ENCODE measurements at places on chromosomes 13 and 19. TPM values are rescaled to one million over a fixed set of nuclear protein-coding genes. Genes with fewer than 3 reads are reported as not detected.

The ADPRHL1 gene
- 1.2 TPM for total RNA-seq

GRCh38 chr13:77986713-77987112, 68.1 kb upstream of the EDNRB start:
- no peaks in the 10 kb centered on the region for H3K4me1 ChIP-seq
- no peaks in the 10 kb centered on the region for H3K36me3 ChIP-seq
- H3K4me3 ChIP-seq: no peak overlapping the region
- no peaks in the 10 kb centered on the region for H3K27me3 ChIP-seq

DNA sequence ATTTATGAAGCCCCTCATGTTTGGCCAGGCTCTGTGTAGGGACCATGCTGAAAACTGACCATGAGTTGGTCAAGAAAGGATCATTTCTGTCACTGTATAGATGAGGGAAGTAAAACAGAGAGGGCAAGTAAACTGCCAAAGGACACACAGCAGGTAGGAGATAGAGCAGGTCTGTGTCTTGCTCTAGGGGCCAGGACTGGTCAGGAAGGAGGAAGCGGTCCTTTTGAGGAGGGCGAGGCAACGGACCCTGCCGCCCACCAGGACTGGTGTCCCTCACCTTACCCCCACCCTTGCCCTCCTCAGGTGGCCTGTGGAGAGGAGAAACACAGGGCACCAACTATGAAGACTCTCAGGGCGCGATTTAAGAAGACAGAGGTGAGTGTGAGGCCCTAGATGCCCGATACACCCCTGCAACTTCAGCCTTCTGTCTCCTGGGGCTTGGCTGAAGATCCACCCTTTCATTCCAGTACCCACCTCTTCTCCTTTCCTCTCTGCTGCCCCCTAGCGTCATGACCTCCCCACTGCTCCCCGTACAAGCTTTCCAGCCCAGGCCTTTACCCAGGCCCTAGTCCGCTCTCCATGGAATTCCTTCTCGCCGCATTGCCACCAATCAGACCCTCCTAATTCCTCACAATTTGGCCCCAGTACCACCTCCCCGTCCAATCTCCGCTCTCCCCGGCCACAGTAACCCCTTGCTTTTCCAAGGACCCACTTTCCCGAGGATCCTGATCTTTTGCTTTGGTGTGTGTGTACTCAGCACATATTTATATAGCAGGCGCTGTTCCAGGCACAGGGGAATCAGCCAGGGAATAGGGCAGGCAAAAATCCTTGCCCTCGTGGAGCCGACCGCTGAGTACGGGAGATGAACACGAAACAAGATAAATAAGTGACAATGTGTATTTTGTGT, 3.9 kb downstream of the ANKRD24 start:
- no peak overlapping the region for H3K27ac ChIP-seq
- no peak overlapping the region for H3K4me3 ChIP-seq
- H3K36me3 ChIP-seq: no peaks in the 10 kb centered on the region
- peaks cover 20% of the 10 kb centered on the region for H3K27me3 ChIP-seq
- peak; percentile 55 for DNase-seq

DNA sequence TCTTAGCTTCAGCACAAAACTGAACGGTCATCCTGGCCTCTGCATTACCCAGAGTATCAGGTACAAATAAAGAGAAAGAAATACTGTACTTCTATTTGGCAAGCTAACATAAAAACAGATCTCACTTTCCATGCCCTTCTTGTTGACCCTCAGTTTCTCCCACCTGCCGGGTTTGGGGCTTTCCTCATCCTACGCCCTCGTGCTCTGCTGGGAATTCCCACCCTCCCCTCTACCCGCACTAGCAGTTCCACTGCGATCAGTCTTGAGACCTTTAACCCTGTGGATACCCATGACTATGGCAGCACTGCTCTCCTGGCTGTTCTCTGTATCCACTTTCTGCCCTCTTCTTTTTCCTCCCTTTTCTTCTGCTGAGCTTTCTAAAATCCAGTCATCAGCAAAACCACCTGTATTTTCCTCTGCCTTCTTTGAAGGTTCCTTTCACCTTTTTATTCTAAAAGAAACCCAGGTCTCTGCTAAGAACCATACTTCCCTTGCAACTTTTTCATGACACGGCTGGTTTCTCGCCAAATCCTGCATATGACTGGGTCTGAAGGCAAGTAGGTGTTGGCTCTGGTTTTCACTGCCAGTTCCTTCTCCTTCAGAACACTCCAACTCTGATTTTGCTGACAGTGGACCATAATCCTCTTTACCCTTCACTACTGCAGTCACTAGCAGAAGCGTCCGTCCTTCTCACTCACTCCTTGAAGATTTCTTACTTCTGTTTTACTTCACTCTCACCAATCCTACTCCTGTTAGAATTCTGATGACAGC, 99.4 kb downstream of the MIPEP start:
- H3K27me3 ChIP-seq: no peaks in the 10 kb centered on the region
- no peak overlapping the region for H3K4me3 ChIP-seq
- DNase-seq: no peak
- H3K4me1 ChIP-seq: no peaks in the 10 kb centered on the region
- no peak overlapping the region for H3K27ac ChIP-seq

GRCh38 chr13:24065176-24065575, 95.3 kb upstream of the SPATA13 start:
- H3K27me3 ChIP-seq: peaks cover 7% of the 10 kb centered on the region
- no peak overlapping the region for H3K27ac ChIP-seq
- DNase-seq: no peak
- no peaks in the 10 kb centered on the region for H3K36me3 ChIP-seq
- H3K4me3 ChIP-seq: no peak overlapping the region

DNA sequence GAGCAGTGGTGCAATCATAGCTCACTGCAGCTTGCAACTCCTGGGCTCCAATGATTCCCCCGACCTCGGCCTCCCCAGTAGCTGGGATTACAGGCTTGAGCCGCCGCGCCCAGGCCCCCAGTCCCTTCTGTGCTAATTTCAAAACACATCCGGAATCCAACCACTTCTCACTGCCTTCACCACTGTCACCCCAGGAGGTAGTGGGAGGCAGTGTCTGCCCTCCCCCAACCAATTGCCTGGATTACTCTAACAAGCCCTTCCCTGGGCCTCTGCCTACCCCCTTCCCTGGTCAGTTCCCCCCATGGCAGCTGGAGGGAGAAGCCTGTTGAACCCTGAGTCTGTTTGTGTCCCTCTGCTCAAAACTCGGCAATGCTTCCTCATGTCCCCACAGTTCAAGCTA, 2.3 kb downstream of the PRAM1 start:
- no peak for DNase-seq
- H3K4me3 ChIP-seq: no peak overlapping the region
- H3K36me3 ChIP-seq: no peaks in the 10 kb centered on the region
- H3K4me1 ChIP-seq: peaks cover 23% of the 10 kb centered on the region

The ABHD8 gene
- 11.3 TPM for total RNA-seq

The SERP2 gene
- not detected for total RNA-seq

The MTUS2 gene
- 0.28 TPM for total RNA-seq

The ZSCAN5B gene
- total RNA-seq: not detected

DNA sequence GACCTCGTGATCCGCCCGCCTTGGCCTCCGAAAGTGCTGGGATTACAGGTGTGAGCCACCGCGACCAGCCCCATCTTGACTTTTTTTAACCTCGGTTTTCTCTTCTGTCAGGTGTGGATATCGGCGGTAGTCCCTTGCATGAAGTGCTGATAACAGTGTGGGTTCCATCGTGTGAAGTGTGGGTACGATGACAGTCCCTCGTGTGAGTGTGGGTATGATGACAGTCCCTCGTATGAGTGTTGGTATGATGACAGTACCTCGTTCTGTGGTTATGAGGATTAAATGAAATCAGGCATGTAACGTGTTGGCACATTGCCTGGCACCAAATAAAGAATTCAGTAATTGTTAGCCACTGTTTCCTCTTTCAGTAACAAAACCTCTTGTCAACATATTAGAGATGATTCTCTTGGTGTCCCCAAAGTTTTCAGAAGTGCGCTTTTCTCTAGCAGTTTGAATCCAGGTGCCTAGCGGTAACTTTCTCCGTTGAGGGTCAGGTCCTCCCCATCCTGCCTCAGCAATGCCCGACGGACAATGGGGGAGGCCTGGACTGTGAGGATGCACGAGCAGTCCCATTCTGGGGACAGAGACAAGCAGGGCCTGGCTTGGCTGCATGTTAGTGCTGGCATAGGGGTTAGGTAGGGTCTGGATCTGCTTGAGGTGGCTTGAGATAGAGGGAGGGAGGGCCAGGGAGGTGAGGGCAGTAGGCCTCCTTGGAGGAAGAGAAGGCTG, 15.3 kb downstream of the GATAD2A start:
- no peak overlapping the region for H3K4me3 ChIP-seq
- peak overlapping the region; percentile 66 for H3K27ac ChIP-seq
- H3K36me3 ChIP-seq: no peaks in the 10 kb centered on the region
- DNase-seq: peak; percentile 38
- no peaks in the 10 kb centered on the region for H3K27me3 ChIP-seq

- H3K36me3 ChIP-seq: no peaks in the 10 kb centered on the region
- H3K27me3 ChIP-seq: peaks cover 12% of the 10 kb centered on the region
- H3K4me1 ChIP-seq: peaks cover 52% of the 10 kb centered on the region
- H3K4me3 ChIP-seq: no peak overlapping the region
- no peak overlapping the region for H3K27ac ChIP-seq
- DNase-seq: no peak
Measured at GRCh38 chr19:55083004-55083850, 7.6 kb downstream of the EPS8L1 start.

DNA sequence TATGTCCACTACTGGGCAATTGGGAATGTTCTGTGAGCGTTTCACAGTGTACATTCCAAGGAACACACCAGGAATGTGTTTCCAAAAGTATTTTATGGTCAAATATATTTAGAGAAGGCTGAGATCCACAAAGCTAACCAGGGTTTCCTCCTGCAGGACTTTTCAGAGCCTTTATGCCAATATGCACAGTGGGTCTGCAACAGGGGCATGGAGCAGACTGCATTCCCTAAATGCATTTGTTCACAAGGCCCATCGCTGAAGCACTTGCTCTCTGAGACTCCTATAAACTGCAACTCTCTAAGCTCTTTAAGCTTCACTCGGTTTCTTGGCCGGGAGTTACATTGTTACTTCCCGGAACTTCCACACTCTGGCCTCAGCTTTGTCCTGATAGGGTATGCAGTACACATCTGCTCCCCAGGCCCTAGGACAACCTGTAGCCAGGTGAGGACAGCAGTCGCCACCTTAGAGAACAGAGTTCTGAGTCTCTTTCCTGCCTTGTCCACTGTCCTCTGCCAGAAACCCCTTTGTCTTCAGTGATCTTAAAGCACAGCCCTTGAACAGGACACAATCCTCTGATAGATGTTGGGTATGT, 33.5 kb downstream of the FBN3 start:
- no peak overlapping the region for H3K4me3 ChIP-seq
- no peak overlapping the region for H3K27ac ChIP-seq
- H3K36me3 ChIP-seq: no peaks in the 10 kb centered on the region
- H3K4me1 ChIP-seq: no peaks in the 10 kb centered on the region
- DNase-seq: no peak
- no peaks in the 10 kb centered on the region for H3K27me3 ChIP-seq

The ZNF677 gene
- total RNA-seq: 8.0 TPM

DNA sequence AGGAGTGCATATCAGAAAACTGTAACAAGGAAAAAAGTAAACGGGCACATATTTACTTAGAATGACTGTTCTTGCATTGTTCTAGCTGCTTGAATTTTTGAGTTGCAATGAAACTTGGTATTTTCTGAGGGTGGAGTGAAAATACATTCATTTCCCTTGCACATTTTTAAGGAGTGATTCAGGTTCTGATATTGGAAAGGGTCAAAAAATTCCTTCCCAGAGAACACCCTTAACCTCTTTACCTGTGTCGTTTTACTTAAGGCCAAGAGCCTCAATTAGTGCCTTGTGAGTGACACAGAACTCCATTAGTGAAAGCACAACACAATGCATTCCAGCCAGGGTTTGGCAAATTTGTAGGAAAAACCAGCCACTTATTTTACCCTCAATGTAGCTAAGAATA, 2.3 kb downstream of the ITGBL1 start:
- H3K4me1 ChIP-seq: no peaks in the 10 kb centered on the region
- peaks cover 2% of the 10 kb centered on the region for H3K27me3 ChIP-seq
- no peak overlapping the region for H3K4me3 ChIP-seq
- no peak for DNase-seq

GRCh38 chr13:111597191-111597611, 276.8 kb downstream of the TEX29 start:
- H3K27ac ChIP-seq: no peak overlapping the region
- DNase-seq: no peak
- H3K4me3 ChIP-seq: no peak overlapping the region
- no peaks in the 10 kb centered on the region for H3K36me3 ChIP-seq

- H3K36me3 ChIP-seq: no peaks in the 10 kb centered on the region
- no peak for DNase-seq
- H3K27ac ChIP-seq: no peak overlapping the region
Measured at GRCh38 chr19:55175117-55175867, 4.8 kb downstream of the SYT5 start.

DNA sequence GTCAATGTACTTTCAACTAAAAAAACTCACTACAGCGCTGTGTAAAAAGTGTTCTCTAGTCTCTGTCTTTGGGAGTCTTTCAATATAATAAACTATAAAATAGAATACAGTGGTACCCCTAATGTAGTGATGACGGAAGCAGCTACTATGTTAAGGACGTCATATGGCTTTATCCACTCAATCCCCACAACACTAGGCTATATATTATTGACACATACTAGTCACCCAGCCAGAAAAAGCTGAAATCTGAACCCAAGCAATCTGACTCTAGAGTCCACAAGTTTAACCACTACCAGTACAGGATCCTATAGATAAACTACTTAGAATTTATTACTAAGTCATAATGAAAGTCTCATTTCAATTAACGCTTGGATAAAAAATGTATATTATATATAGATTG, 48.3 kb downstream of the ELF1 start:
- H3K27me3 ChIP-seq: no peaks in the 10 kb centered on the region
- no peak overlapping the region for H3K27ac ChIP-seq
- H3K36me3 ChIP-seq: no peaks in the 10 kb centered on the region

The ANGPTL8 gene
- not detected for total RNA-seq

DNA sequence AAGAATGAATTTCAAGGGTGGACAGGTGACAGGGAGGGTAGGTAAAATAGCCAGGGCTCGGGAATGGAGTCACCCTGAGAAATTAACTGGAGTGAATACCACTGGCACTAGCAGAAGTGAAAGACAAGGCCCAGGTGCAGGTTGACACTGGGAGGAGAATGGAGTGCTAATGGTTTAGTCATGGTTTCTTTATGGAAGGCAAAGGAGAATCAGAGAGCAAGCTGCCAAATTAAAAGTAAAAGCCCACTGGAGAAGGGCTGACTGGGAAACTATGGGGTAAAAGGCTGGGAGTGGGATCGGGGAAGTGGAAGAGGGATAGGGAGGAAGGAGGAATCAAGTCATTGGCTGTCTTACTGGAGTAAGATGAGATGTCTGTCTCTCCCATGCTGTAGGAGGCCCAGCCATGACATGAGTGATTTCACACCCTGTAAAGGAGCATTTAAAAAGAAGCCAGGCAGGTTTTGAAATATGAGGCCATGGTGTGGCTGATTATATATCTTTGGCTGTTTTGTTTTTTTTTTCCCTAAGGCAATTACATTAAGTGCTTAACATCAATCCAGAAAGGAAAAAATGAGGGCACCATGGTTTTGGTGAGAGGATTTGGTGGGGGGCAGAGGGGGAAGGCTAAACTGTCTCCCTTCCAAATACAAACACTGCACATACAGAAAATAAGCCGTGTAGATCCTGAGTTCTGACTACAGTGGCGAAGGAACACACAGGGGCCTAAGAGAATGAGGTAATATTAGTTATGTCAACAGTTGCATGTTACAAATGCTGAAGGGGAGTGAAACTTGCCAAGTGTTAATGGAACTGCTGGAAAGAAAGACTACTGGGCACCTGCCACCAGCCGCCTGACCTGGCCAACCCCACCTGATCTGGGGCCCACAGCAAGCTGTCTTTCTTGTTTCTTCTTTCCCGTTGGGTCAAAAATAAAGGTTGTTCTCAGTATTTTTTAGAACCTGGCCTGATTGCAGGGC, 183.5 kb upstream of the TSC22D1 start:
- H3K27me3 ChIP-seq: no peaks in the 10 kb centered on the region
- no peaks in the 10 kb centered on the region for H3K4me1 ChIP-seq
- no peak overlapping the region for H3K4me3 ChIP-seq
- H3K36me3 ChIP-seq: no peaks in the 10 kb centered on the region
